Breast epithelium (tissue), 4 donors: ENCODE measurements at places on chromosomes 7 and 10.

GRCh38 chr7:128774921-128775320 lies 673 bp downstream of the OPN1SW start:
- DNase-seq: no peak

- no peak for DNase-seq
Measured at GRCh38 chr7:128891942-128892269, 18.6 kb downstream of the KCP start.

DNA sequence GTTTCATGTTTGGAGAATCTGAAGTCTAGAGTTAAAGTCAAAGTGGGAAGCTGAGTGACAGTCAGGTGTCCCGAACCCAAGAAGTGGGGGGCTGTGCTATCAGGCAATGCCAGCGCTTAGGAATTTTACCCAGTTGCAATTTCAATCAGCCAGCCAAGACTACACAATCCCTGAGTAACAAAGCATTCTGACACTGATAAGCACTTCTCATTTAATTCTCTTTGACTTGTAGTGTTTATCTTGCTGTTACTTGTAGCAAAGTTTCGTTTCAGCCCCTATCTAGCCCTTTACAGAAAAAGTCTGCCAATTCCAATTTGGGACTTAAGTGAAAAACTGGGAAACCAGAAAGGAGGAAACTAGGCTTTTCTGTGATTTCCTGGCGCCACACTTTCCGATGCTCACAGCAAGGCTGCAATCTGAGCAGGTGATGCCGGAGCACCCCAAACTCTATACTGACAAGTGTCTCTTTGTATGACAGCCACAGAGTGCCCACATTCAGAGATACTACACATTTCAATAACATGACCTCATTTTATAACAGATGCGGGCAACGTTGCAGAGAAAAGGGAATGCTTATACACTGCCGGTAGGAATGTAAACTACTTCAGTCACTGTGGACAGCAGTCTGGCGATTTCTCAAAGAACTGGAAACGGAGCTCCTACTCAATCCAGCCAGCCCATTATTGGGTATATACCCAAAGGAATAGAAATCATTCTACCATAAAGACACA lies 61.0 kb downstream of the ITIH5 start:
- DNase-seq: no peak

DNA sequence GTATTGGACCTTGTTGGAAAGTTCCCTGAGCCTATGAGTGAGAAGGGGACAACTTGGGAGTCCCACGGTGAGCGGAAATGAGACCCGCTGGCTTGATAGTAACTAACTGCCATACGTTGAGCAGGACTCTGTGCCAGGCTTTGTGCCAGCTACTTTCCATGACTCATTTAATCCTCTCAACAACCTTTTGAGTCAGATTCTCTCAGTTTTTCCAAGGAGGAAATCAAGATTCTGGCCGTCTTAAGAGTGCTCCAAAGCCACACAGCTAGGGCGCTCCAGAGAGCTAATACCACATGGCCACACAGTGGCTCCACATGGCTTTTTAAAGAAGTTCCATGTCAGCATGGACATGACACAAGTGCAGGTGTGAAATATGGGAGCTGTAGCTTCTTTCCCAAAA lies 55.7 kb downstream of the NOD1 start:
- DNase-seq: no peak

GRCh38 chr7:102101111-102101551 lies 185.5 kb upstream of the SH2B2 start:
- no peak for DNase-seq

DNA sequence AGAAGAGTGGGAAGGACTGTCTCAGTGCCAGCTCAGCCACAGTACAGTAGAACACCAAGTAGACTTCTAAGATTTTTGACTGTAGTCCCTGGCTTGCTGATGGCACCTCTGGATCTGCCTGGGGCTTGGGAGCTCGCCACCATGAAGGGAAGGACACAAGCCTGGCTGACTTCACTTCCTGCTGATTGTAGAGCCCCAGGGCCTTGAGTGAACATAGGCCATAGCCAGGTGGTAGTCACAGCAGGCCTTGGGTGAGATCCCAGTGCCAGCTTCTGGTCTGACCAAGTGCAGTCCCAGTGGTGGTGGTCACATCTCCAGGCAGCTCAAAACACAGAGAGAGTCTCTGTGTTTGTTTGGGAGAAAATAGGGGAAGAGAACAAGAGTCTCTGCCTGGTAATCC lies 57.6 kb upstream of the HBP1 start:
- no peak for DNase-seq

- no peak for DNase-seq
Measured at GRCh38 chr7:151431768-151432311, 8.1 kb downstream of the CRYGN start.

DNA sequence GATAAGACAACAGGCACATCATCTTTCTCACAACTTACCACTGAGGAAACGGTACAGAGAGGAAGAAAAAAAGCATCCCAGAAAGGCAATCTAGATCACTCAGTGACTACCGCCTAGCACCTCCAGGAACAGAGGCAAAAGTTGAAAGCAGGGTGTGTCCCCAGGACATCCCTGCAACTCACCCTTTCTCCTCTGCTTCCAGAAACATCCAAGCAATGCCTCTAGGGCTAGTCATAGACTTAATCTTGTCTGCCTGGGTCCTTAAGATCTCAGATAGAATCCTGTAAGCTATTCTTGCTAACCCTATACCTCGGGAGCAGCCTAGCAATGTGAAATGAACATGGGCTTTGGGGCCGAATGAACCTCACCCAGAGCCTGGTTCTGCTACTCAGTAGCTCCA lies 18.8 kb upstream of the PDCD4 start:
- no peak for DNase-seq

GRCh38 chr10:133618851-133619250 lies 7.7 kb downstream of the FRG2B start:
- DNase-seq: no peak

DNA sequence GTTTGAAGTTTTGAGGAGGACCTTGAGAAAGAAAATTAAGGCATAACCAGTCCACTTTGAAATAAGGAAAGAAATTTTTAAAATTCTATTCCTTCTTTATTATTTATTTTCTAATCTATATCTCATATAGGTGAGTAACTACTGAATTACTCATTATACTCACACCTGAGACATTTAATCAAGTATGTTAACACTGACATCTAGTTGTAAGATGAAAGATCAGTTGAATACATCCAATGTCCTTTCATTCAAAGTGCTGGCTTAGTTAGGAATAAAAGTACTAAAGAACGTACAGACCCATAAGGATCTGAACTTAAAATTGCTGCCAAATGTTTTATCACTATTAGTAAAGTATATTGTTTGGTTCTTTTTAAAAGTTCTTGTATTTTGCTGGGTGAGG lies 23.5 kb downstream of the TRDMT1 start:
- DNase-seq: no peak

DNA sequence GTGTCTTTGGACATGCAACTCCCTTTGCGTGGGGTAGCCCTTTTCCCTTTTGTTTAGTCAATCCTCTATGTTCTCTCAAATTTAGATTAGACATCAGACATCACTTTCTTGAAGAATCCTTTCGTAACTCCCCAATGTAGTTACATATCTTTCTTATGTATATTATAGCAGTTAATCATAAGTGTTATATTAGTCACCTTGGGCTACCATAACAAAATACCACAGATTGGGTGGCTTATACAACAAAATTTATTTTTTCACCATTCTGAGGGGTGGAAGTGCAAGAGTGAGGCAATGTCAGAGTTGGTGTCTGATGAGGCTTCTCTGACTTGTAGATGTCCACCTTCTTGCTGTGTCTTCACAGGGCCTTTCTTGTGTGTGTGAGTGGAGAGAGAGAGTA lies 105.7 kb downstream of the PHTF2 start:
- DNase-seq: no peak

GRCh38 chr10:126049759-126050700 lies 153.7 kb downstream of the FANK1 start:
- no peak for DNase-seq

DNA sequence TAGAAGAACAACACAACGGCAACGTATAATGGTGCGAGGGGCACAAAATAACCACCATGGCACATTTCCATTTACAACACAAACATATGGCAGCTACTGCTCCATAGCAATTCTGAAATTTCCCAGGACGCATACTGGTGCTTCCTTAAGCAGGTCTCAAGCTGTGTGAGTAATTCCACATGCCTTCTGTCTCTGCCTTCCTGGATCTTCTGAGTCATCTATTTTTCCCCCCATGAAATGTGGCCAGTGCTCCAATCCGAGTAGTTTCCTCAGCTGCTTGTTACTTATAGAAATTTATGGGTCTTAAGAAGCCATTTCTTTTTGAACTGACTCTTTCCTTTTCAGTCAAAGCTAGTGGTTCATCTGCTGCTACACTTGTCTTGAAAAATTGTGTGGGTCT lies 256.6 kb upstream of the KLF6 start:
- no peak for DNase-seq

DNA sequence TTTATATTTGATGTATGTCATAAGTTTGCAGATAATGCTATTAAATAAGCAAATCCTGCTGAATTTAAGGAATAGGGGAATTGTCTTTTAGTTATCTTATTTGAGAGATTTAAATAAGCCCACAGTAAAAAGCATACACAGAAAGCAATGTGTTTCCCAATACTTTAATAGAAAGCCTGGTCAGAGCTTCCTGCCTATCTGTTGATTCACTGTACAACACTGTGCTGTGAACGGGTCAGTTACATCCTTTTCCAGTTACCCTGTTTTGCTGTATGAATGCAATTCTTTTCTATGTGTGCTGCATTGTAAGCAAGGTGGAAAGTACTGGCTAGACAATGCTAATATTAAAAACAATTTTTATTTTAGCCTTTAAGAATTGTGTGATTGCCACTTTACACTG lies 81.2 kb downstream of the ANKRD7 start:
- no peak for DNase-seq

- no peak for DNase-seq
Measured at GRCh38 chr7:44431091-44431608, 59.3 kb downstream of the NUDCD3 start.

DNA sequence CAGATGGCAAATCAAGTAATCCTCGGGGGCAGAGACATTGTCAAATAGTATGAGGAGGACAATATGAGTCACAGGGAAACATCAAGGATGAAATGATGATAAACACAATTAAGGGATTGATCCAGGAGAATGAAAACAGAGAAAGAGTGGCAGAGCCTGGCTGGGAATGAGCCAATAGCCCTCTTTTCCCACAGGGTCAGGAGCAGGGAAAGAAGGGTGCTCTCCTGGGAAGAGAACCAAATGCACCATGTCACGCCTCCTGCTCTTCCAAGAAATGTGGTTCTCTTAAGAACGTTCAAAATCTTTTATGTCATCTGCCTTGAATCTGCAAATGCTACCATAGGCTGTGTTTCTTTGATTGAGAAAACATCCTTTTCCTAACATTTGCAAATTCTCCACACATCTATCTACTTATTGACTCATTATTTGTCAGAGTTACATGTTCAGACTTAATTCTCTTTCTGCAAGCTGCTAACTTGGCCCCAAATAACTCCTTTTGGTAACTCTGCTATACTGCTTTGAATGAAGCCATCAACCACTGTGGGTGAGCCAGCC lies 50.6 kb downstream of the HIPK2 start:
- no peak for DNase-seq

- peak; percentile 58 for DNase-seq
Measured at GRCh38 chr10:59362959-59363381, 621 bp upstream of the FAM13C start.

GRCh38 chr7:116525298-116525912 lies 569 bp downstream of the CAV1 start:
- DNase-seq: peak; percentile 32

GRCh38 chr10:87913156-87913921 lies 49.9 kb downstream of the PTEN start:
- DNase-seq: no peak

- no peak for DNase-seq
Measured at GRCh38 chr7:140679186-140679585, 6.4 kb downstream of the ADCK2 start.

DNA sequence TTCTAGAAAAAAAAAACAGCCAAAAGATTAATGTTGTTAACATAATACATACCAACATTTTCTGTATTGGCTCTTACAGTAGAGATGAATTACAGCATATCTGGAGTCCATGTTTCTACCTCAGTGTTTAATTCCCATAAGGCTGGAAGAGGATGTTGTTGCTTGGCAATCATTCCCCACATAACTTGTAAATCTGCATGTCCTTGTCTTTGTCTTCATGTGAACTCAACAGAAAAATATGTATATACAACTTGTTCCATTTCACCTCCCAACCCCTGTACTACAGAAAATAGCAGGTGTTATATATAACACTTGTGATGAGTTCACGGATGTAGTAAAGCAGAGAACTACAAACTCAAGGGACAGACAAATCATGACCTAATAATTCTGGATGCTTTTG lies 160.9 kb upstream of the SEMA3C start:
- DNase-seq: no peak

GRCh38 chr7:20407585-20408466 lies 77.1 kb downstream of the ITGB8 start:
- no peak for DNase-seq

DNA sequence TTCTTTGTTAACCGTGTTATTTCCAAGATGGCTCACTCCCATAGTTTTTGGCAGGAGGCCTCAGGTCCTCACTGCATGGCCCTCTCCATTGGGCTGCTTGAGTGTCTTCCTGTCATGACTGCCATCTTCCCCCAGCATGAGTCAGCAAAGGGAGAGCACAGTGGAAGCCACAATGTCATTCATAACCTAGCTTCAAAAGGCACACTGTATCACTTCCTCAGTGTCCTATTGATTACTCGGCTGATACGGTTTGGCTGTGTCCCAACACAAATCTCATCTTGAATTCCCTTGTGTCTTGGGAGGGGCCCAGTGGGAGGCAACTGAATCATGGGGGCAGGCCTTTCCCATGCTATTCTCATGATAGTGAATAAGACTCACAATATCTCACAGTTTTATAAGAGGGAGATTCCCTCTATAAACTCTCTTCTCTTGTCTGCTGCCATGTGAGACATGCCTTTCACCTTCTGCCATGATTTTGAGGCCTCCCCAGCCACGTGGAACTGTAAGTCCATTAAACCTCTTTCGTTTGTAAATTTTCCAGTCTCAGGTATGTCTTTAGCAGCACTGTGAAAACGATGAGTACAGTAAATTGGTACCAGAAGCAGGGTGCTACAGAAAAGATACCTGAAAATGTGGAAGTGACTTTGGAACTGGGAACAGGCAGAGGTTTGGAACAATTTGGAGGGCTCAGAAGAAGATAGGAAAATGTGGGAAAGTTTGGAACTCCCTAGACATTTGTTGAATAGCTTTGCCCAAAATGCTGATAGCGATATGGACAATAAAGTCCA lies 106.5 kb downstream of the PRLHR start:
- no peak for DNase-seq

DNA sequence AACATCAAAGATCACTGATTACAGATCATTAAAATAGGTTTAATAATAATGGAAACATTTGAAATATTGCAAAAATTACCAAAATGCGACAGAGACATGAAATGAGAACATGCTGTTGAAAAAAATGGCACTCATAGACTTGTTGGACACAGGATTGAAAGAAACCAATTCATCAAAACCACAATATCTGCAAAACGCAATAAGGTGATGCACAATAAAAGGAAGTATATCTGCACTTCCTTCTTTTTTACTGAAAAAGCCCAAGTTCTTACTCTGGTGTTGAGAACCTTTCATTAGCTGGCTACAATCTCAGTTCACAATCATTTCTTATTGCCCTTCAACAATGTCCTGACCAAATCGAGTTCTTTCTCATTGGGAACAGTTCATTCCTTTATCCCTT lies 28.7 kb downstream of the TMEM106B start:
- no peak for DNase-seq

- no peak for DNase-seq
Measured at GRCh38 chr10:43045631-43046287, 31.1 kb upstream of the RET start.

- DNase-seq: no peak
Measured at GRCh38 chr10:93160829-93161228, 87.1 kb downstream of the CYP26A1 start.

GRCh38 chr10:77863446-77863845 lies 63.1 kb downstream of the DLG5 start:
- no peak for DNase-seq
